OCI-LY7 (cell line): ENCODE measurements at places on chromosomes 4 and X. TPM values are rescaled to one million over a fixed set of nuclear protein-coding genes. Genes with fewer than 3 reads are reported as not detected.

DNA sequence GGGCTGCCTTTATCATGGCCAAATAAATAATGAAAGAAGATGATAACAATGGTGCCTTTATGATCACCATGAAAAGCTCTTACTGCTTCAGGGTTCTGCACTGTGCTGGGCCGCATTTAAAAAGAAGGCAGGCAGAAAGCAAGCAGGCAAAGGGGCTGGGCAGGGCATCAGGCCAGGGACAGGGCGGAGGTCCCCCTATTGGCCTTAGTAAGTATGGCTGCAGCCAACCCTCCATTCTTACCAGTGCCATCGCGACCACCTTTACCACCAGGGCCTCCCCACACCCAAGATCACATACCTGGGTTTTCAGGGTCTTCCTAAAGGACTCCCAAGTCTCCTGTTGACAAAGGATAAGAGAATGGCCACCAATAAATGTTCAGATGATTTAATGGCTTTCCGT lies 38.9 kb downstream of the CNGA2 start:
- no peak for DNase-seq

DNA sequence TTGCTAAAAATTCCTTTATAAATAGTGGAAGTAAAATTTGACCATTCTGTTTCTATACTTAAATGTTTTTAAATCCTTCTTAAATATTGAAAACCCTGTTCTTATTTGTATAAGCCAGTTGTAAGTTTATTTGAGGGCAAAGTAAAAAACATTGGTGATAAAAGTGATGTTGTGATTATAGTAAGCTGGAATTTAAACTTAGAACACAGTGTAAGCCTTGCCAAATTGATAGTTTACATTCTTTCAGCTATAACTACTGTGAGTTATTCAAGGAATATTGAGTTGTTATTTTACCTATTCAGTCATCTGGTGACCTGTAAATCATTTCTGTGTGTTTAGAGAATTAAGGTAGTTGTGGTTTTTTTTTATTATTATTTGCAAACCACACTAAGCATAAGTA lies 9.6 kb downstream of the YY2 start:
- DNase-seq, result no peak

DCAF12L2 gene
- not detected in 2 replicates for total RNA-seq

TMPRSS11F gene
- total RNA-seq, result not detected in 2 replicates

TACR3 gene
- total RNA-seq, result not detected in 2 replicates
